ENCODE measurements at places on chromosomes 16 and 17.
A peak's percentile ranks its signal among the peaks of the same experiment; 100 is the strongest.

DNA sequence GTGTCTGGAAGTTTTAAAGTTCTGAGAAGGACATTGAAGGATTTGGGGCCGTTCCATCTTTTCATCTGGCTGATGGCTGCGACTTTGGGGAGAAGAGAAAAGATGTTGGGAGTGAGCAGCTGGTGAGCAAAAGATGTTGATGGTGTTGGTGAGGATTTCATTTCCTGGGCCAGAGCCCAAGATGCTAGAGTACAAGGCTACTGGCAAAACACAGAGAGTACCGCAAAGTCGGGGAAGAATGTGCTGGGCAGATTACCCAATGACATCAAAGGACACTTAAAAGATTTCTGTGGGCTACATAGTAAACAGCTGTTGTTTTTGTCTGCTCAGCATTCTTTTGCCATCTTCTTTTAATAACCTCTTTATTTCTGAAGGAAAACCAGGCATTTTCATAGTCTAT, 49.4 kb upstream of the GAS7 start:
- no peak for DNase-seq

DNA sequence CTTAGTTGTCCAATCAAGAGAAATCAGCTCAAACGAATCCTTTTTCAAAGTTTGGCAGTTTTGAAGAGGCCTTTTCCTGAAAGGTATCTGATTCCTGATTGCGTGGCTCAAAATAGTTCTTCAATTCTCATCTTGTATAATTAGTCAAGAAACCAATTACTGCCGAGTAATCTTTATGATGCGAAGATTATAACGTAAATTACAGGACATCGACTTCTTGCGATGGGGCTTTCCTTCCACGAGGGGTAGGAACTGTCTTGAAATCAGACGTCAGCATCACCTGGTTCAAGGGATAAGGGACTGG, 644 bp upstream of the ARL2BP start:
- no peak for DNase-seq

GRCh38 chr16:79887541-79888540, 287.3 kb upstream of the MAF start:
- DNase-seq, result no peak

DNA sequence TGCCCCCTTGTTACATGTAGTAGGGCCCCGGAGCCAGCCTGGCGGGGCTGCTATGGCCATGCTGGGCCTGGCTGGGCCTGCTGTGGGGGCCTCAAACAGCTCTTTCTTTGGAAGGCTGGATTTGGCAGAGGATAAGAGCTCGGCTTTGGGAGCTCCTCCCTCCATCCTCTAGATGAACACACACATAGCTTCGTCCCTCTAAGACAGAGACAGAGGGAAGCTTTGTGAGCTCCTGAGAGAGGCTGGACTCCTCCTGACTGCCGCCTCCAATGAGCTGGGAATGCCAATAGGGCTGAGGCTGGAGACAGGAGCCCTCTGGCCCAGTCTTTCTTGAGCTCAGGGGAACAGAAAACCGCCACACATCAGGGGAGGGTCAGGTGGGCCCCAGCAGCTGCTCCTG, 37.3 kb upstream of the CDC42EP4 start:
- no peak for DNase-seq

GRCh38 chr17:30363715-30364202, 15.0 kb upstream of the CPD start:
- peak; percentile 59 for DNase-seq

All from activated CD4-positive, alpha-beta T cell treated with anti-CD3 and anti-CD28 coated beads, Interleukin-2, amount 50 U/mL, for 1 hour (primary cell).